Metanephros (tissue), 2 donors: ENCODE measurements at places on chromosomes 4 and X. TPM values are rescaled to one million over a fixed set of nuclear protein-coding genes. Genes with fewer than 3 reads are reported as not detected.

The C4orf54 gene
- 71.2 TPM for total RNA-seq

The NEXMIF gene
- 4.1 TPM for total RNA-seq

The PGRMC1 gene
- 208 TPM for total RNA-seq

The NLGN3 gene
- 2.2 TPM for total RNA-seq

The CFAP99 gene
- total RNA-seq, result 0.41 TPM

The FUNDC1 gene
- total RNA-seq, result 13.4 TPM

The GDI1 gene
- total RNA-seq, result 103 TPM

The SOD3 gene
- total RNA-seq, result 28.8 TPM

The MYOZ2 gene
- 10.6 TPM for total RNA-seq

The NUP54 gene
- 73.7 TPM for total RNA-seq

The SNX25 gene
- 17.7 TPM for total RNA-seq
